ENCODE measurements at places on chromosomes 7 and 10.

DNA sequence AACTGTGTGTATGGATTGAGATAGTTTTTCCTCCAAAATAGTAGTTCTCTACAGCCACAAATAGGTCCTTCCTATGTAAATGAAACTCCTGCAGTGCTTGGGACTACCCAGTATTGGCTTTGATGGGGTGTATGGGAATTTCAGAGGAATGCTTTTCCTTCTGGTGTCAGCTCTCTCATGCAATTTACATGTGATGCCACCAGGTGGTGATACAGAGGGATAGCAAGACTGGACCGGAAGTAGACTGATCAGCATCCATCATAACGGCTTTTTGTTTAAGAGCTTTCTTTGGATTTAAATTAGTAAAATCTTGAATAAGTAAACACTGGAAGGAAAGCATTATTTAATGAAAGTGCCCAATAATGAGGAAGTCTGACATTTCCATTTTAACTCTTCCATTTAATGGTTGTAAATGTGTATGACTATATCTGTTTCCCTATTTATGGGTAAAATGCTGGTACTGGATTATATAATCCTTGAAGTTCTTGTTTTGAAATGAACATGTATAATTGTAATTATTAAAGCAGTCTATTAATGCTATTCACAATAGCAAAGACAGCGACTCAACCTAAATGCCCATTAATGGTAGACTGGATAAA, 22.7 kb downstream of the DYNC1I1 start:
- DNase-seq, result peak; percentile 19

GRCh38 chr7:17618652-17618974, 320.2 kb downstream of the AHR start:
- DNase-seq, result no peak

- no peak for DNase-seq
Measured at GRCh38 chr7:5598769-5599371, 175.2 kb upstream of the TNRC18 start.

DNA sequence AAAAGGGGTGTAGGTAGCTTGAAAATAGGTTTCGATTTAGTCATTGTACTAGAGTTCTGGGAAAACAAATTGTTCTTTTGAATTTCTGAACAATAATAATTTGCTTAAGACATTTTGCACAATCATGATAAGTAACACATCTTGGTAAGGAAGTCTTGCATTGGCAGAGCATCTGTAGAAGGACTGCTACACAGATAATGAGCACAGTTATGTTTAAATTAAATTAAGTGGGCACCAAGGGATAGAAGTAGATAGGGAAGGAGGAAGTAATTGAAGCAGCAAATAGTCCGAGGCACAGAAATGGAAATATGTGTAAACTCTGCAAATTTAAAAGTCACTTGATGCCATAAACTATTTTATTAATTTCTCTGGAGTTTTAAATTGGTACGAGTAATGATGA, 122.4 kb downstream of the CHN2 start:
- no peak for DNase-seq

DNA sequence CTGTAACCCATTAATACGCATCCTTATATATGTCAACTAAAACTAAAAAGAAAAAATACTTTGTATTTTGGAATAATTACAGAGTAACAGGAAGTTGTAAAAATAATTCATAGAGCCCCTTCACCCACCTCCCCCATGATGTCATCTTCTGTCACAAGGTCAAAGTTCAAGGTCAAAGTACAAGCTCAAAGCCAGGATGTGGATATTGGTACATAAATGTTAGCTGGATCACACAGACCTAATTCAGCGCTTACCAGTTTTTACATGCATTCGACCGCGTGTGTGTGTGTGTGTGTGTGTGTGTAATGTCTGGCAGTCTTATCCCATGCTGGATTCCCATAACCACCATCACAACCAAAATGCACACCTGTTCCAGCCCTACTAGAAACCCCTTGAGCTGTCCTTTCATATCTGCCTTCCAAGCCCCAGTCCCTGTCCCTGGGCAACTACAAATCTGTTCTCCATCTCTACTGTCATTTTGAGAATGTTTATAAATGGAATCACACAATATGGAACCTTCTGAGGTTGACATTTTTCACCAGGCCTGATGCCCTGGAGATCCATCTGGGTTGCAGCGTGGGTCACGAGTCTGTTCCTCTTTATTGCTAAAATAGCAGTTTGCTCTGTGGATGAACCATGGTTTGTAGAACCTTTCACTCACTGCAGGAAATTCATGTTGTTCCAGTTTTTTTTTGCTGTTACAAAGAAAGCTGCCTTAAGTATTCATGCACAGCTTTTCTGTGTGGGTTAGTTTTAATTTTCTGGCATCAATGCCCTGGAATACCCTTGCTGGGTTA, 153.6 kb upstream of the PITRM1 start:
- no peak for DNase-seq

DNA sequence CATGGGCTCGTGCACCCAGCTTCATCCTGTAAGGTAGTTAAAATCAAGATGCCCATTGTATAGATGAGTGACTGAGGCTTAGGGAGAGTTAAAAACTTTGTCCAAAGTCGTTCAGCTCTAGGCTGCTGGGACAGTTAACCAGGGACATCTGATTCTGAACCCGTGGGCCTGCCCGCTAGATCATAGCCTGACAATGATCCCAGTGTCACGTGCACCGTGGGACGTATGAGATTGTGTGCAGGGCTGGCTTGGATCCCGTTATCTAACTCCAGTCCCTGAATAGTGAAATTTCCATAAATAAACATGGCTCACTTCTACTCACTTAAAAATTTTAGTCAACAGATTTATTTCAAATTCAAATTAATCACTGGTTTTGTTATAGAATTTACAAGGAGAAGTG, 24.9 kb downstream of the C10orf120 start:
- no peak for DNase-seq

- no peak for DNase-seq
Measured at GRCh38 chr10:27844223-27844622, 98.6 kb upstream of the MKX start.

DNA sequence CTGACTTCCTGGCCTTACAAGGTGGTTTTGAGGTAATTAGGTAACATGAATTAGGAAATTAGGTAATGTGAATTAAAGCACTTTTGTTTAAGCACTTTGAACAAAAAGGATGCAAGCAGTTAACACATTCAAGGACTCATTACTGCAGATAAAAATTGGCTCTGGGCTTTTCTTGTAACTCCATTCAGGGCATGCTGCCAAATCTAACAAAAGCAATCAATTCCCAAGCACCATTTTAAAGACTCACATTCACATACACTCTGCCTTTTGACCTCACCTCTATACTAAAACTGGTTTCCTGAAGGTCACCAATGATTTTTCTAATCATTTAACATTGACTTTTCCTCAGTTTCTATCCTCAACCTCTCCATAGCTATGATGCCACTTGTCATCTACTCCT, 251.2 kb upstream of the RHOBTB1 start:
- DNase-seq, result no peak

GRCh38 chr7:150753826-150754603, 16.8 kb downstream of the GIMAP5 start:
- DNase-seq, result peak; percentile 57

- no peak for DNase-seq
Measured at GRCh38 chr7:945147-945555, 9.3 kb downstream of the ADAP1 start.

GRCh38 chr10:77011874-77012811, 625.5 kb downstream of the KCNMA1 start:
- no peak for DNase-seq

DNA sequence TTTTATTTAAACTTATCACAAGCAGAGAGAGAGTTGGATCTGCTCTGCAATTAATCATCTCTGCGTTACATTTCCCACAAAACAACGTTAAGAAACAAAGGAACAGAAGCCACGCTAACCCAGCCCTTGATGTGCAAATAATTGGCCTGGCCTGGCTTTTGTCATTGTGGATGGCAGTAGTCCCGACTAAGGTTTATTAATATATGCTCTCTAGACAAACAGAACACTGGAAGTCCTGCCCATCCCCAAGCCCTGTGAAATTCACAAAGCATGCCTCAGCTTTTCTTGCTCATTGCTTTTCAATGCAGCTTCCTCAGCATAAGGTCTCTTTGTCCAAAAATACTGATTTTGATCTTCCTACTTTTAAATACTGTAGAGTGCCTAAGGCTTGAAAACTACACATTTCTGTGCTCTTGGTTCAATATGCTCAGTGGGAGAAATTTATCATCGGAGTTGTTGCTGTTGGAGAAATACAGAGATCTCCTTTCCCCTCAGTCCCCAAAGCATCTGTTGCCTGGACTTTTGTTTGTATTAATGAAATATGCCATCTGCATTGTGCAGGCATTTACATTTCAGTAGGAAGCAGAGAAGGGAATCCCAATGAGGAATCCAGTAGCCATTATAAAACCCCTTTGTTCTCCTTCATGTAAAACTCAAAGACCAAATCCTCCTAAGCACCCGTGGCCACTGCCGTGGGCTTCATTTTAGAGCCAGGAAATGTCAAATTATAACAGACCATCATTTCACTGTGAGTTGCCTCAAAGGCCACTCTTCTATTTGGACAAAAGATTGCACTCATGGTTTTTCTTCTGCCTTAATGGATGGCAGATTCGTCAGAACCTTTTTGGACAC, 61.1 kb downstream of the SORCS1 start:
- no peak for DNase-seq

GRCh38 chr10:22253580-22253882, 35.7 kb upstream of the EBLN1 start:
- no peak for DNase-seq

DNA sequence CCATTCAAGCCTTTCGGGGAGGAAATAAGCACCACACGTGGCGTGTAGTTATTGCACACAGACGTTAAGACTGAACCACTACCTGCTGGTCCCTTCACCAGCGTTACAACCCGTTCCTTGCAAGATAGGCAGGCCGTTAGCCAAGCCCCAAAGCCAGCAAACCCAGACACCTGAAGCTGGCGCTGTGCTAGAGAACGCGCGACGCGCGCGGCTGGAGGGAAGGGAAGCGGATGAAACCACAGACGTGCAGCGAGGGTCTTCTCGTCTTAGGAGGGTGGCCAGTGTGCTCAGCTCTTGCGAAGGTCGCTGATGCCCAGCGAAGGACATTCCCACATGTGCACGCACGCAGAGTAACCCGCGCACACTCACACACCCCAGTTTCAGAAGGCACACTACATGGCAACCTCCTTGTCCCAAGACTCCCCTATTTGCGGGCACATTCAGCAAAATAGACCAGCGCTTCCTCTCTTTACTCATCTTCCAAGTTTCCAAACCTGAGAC, 980 bp downstream of the TMEM26 start:
- no peak for DNase-seq

- DNase-seq, result no peak
Measured at GRCh38 chr7:131548371-131548770, 8.1 kb downstream of the PODXL start.

DNA sequence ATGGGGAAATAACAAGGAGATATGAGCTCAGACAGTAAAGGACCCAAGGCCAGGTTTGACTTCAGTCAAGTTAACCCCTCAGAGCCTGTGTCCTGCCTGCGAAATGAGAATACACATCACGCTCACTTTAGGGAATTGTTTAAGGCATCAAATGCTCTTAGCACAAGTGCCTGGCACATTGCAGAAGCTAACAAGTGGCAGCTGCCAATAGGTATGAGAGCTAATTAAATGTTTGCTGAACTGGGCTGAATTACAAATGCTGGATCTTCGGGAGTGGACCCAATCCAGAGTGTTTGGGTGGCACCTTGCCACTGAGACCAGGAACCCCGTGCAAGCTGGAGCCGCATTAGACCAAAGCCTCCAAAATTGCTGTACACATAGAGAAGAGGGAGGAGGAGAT, 136.8 kb downstream of the C10orf90 start:
- DNase-seq, result no peak

DNA sequence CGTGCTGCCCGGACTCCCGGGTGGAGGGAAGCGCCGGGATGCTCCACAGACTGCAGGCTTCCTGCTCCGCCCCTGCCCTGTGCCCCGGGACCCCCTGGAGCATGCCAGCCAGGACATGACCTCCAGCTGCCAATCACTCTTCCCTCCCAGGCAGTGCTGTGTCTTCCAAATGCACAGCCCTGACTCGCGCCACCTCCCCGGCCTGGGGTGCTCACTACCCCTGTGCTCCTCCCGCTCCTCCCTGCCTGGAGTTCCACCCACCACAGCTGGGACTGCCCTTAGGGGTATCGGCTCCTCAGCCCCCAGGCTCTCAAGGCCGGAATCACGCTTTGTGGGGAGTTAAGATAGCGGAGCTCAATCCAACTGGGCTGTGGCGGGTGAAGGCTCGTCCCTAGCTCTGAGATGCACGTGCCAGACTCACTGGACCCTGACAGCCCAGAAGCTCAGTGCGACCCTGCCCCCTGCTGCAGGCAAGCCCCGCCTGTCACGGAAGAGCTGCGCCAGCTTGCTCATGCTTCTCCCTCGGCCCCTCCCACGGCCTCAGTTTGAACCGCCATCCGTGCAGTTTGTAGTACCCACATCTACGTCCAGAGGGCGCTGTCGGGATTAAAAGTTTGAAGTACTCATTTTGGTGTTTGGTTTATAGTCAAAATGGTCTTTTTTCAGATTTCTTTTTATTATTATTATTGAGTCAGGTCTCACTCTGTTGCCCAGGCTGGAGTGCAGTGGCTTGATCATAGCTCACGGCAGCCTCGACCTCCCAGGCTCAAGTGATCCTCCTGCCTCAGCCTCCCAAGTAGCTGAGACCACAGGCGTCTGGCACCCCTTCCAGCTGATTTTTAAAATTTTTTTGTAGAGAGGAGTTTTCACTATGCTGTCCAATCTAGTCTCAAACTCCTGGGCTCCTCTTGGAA, 142.5 kb upstream of the TCERG1L start:
- DNase-seq, result no peak

DNA sequence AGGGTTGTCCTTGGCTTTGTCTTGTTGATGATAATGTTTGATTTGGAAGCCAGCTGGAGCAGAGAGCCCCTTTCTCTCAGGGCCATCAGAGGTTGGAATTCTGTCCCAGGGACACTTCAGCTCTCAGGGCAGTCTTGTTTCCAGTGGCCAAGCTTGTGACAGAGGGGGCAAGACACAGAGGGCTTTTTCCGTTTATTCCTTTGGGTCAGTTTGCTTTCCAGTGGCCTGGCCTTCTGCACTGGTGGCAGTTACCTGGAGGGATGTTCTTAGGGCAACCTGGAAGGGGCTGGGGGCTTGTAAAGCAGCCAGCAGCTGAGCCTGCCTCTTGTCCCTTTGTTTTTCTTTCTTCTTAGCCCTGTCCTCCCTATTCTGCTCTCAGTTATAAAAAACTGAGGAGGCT, 62.7 kb downstream of the MTURN start:
- DNase-seq, result no peak

- DNase-seq, result peak; percentile 35
Measured at GRCh38 chr10:13734151-13734550, 147.4 kb downstream of the PRPF18 start.

DNA sequence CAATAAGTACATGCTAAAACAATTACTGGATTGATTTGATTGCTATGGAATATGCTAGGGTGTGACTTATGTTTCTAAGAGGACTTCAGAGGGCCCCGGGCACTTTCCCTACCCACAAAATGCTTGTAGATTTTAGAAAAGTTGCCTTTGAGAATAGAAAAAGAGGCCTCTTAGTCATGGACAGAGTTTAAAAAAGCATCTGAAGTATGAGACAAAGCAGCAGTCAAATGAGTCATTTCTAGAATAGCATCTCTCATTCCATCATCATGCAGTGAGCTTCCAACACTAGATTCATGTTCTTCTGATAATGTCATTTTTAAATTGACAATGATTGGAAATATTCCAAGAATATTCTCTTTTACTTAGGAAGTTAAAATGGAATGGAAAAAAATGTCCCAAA, 675.1 kb upstream of the PCDH15 start:
- DNase-seq, result no peak

GRCh38 chr10:5252177-5253037, 55.8 kb downstream of the AKR1C4 start:
- DNase-seq, result no peak

Data from NCI-H1417 (cell line).